Ascending aorta (tissue), 2 donors: ENCODE measurements at places on chromosomes 11 and 22. TPM values are rescaled to one million over a fixed set of nuclear protein-coding genes. Genes with fewer than 3 reads are reported as not detected.

DNA sequence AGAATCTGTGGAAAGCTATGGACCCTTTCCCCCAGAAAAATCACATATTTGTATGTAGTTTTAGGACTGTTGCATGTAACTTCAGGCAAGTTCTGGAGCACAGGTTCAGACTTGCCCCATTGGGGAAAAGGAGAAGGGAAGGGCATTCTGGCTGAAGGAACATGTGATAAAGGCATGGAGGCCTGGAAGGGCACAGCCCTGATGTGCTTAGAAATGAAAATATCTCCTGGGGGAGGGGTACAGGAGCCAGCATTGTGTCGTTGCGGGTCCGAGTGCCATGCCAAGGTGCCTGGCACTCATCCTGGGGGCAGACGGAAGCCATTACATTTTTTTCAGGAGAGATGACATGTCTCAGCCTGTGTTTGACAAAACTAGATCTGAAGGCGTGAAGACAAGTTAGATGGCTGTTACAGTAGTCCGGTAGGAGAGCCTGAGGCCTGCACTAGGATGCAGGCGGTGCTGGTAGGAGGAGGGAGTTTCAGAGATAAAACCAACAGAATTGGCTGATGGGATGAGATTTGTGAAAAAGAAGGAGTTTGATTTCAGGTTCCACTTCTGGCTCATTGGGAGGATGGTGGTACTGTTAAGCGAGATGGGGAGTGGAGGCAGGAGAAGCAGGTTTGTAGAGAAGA is 96.9 kb downstream of the TEAD1 start:
- no peak for DNase-seq

DNA sequence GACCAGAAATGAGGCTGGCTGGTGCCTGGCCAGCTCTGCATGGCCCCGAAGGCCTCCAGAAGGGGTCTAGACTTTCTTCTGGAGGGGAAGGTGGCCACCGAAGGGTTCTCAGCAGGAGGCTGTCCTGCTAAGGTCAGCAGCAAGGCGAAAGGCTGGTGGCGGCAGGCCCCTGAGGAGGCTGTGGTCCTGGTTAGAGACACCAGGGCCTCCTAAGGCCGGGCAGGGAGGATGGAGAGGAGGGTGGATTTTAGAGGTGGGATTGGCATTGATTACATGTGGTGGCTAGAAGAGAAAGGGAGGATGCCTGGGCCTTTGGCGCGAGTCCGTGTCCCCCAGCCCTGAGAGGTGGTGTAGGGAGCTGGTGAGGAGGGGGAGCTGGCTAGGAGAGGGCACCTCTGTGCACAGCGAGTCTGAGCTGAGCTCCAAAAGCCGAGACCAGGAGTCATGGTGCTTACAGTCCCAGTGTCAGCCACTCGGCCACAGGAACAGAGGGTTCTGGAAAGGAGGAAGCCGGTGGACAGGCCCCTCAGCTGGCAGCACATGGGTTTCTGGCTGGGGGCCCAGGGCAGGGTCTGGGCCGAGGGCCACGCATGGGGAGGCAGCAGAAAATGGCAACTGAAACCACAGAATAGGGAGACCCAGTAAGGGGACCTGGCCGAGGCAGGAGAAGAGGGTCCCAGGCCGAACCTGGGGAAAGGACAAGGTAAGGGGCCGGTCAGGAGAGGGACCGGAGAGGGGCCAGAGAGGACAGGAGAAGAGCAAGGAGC is 2.5 kb downstream of the FERMT3 start:
- DNase-seq = no peak

DNA sequence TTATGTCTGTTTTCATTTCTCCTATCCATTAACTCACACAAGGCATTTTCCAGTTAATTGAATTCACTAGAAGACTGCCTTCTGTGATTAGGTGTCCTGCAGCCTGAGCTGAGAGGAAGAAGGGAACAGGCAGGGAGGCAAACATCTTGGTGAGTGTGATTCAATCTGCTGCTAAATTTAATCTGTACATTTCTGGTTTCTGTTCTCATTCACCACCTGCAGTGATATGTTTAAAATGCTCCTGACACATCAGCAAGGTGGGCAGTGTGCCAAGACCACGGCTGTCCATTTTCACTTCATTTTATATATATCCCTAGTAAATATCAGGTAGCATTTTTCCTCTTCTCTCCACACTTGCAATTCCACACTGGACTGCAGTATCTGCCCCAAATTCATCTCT is 416.5 kb downstream of the TMEM135 start:
- DNase-seq = no peak

DNA sequence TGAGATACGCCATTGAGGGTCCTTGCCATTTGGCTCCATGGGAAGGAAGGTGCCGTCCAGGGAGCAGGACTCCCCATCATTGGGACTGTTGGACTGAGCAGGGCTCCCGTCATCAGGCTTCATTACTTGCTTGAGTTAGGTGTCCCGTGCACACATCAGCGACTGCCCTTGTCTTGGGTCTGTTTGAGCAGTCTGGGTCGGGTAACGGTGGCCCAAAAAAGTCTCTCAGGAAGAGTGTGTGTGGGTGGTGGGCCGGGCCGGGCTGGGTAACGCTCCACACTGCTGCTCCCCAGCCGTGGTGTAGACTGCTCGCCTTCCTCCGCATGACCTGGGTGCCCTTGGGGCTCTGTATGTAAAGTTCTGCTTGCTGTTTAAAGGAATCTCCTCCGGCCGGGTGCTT is 293.5 kb downstream of the TBC1D22A start:
- DNase-seq = no peak

DNA sequence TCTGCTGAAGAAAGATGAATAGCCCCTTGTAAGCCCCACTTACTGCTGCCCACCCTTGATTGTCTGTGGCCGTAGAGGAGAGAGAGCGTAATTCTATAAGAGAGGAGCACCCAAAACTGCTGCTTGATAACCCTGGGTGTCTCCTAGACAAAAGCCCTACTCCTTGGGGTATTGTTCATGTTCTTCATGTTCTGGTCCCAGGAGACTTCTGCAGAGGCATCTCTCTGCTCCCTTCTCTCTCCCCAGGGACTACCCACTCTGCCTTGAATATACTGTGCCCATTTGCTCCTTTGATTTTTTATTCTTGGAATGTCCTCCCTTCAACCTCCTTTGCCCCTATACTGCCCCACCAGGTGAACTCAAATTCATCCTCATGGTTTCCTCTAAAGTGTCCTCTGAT is 417.8 kb upstream of the CADM1 start:
- DNase-seq = no peak

GRCh38 chr22:32103658-32104315 is 55.3 kb downstream of the C22orf42 start:
- no peak for DNase-seq

DNA sequence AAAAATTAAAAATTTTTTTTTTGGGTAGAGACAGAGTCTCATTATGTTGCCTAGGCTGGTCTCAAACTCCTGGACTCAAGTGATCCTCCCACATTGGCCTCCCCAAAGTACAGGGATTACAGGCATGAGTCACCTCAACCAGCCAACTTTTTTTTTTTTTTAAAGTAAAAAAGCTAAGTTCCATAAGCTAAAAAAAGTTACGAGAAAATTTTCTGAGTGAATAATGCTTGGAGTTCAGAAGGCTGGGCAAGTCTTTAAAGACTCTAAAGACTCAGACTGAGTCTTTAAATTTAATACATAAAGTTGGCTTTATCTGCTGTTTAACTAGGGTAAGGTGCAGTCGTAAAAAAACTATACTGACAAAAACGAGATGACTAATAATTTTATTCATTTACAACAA is 5.6 kb downstream of the DDX6 start:
- DNase-seq = no peak

The ART5 gene
- not detected for total RNA-seq

GRCh38 chr11:92401520-92401919 is 176.9 kb downstream of the FAT3 start:
- DNase-seq = no peak

- no peak for DNase-seq
These were observed 10.9 kb downstream of the INS start for GRCh38 chr11:2149864-2150847.

The RNASEH2C gene
- 155 TPM for total RNA-seq

The MYBPC3 gene
- total RNA-seq = not detected

DNA sequence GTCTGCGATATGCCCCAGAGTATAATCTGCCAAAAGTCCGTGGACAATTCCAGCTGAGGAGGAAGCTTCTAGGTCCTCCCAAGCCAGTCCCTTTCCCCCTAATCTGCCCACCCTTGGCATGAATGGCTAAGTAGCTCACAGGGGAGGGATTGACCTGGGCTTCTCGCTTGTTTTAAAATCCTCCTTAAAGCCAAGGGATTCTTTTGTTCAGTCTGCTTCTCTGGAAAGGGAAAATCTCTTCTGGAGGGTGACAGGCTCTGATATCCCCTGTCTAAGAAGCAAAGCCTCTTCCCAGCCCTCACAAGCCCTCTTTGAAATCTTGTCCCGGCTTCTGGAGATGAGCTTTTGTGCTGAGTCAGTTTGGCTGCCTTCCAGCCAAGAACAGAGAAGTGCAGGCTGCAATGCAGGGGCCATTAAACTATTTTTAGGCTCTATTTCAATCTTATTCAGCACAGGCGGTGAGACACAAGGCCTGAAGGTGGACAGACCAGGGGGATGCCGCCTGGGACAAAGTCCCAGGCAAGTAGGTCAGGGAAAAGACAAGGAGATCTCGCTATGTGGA is 23.9 kb downstream of the NEFH start:
- no peak for DNase-seq

GRCh38 chr11:121968638-121969037 is 147.4 kb downstream of the BLID start:
- DNase-seq = no peak

The BATF2 gene
- total RNA-seq = 0.21 TPM

The UBQLNL gene
- total RNA-seq = not detected

The ART1 gene
- total RNA-seq = 5.6 TPM
